Mesothelial cell of epicardium (in vitro differentiated cells): ENCODE measurements at places on chromosomes 11 and 22. TPM values are rescaled to one million over a fixed set of nuclear protein-coding genes. Genes with fewer than 3 reads are reported as not detected.

GRCh38 chr11:6170226-6170625, at the start of gene OR52B2:
TSS of gene OR52B2 (minus strand) at chr11:6170326. CDS start at chr11:6170326, 0 bp downstream.
- no peak for DNase-seq

CYB561A3 gene
- total RNA-seq, result 26.3 to 31.8 TPM (median 28.0 TPM) in 3 replicates

GRCh38 chr11:23233075-23233474, 372.8 kb upstream of the CCDC179 start:
- DNase-seq, result no peak

GRCh38 chr11:28618416-28618815, 510.2 kb downstream of the METTL15 start:
- DNase-seq, result no peak

E2F8 gene
- total RNA-seq, result 5.2 to 6.1 TPM (median 5.6 TPM) in 3 replicates

OR52H1 gene
- 0.73 to 1.6 TPM (median 1.3 TPM) in 3 replicates for total RNA-seq

GRCh38 chr22:47443836-47444745, 681.6 kb downstream of the TBC1D22A start:
- DNase-seq, result no peak

DNA sequence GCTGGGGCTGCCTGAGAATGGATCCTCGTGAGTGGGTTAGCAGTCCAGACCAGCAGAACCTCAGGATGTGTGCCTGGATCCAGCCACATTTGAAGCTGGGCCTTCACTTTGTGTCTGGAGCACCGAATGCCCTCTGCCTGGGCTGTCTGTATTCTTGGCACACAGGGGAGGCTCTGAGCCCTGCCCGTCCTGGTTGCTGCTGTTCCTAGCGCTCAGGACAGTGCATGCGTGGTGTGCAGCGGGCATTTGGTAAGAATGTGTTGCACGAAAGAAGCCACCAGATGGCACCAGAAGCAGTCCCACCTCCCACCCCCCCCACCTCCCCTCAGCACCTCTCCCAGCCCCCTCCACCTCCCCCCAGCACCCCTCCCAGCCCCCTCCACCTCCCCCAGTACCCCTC, 4.1 kb upstream of the MAPK11 start:
- DNase-seq, result no peak

DNA sequence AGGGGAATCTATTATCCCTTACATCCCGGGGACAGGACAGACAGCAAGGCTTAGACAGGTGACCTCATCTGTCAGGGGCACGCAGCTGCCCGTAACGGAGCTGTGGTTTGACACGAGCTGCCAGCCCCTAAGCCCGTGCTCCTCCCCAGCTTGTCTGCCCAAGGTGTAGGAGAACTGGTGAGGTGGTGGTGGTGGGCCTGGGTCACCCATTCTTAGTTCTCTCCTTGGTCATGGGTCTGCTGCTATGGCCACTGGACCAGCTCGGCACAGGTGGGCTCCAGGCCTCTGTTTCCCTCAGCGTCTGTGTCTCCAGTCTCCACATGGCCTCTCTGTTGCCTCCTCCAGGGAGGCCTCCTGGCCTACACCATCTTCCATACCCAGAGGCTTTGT, 5.4 kb downstream of the PARVG start:
- no peak for DNase-seq

GRCh38 chr11:111944139-111944538, 7.0 kb downstream of the DIXDC1 start:
- no peak for DNase-seq

KLHL35 gene
- 0.38 to 0.67 TPM (median 0.59 TPM) in 3 replicates for total RNA-seq

DNA sequence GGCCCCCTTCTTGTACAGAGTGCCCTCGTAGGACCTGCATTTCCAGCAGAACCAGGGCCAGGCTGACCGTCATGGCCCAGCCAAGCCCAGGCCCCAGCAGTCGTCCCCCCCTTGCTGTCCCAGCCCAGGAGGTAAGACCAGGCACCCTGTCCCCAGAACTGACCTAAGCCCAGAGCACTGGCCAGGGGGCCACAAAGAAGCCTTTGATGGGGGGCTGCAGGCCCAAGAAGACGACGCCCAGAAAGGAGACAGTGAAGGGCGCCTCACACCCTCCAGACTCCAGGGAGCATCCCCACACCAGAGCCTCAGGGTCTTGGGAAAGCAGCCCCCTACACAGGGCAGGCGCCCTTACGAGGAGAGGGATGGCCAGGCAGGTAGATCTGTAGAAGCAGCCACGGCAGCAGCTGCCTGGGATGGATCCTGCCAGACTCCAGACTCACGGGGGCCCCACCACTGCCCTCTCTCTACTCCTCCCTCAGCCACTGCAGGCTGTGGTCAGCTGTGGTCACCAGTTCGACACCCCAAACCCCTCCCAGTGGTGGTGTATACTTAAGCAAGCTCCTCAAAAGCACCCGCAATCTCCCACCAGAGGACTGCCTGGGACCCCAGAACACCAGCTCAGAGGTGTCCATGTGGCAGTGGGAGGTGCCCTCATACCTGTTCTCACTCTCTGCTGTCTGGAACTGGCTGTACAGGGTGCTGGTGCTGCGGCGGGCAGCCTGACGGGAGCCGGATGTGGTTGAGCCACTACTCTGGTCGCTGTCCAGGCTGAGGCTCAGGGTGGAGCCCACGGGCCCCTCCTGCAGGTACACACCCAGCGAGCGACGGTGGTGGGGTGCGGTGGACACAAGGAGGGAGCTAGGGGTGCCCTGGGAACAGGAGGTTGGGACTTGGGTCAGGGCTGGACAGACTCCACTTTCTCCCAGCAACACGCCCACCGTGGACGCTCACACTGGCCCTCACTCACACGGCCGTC, 27.0 kb downstream of the SBF1 start:
- DNase-seq, result no peak

GRCh38 chr11:20048246-20048645, 112.0 kb downstream of the DBX1 start:
- no peak for DNase-seq

MLC1 gene
- total RNA-seq, result 1.8 to 2.1 TPM (median 2.0 TPM) in 3 replicates

- DNase-seq, result no peak
Observed at GRCh38 chr11:20840341-20840740, 171.0 kb downstream of the NELL1 start.

GPR83 gene
- total RNA-seq, result 0.09 to 0.18 TPM (median 0.11 TPM) in 3 replicates

DNA sequence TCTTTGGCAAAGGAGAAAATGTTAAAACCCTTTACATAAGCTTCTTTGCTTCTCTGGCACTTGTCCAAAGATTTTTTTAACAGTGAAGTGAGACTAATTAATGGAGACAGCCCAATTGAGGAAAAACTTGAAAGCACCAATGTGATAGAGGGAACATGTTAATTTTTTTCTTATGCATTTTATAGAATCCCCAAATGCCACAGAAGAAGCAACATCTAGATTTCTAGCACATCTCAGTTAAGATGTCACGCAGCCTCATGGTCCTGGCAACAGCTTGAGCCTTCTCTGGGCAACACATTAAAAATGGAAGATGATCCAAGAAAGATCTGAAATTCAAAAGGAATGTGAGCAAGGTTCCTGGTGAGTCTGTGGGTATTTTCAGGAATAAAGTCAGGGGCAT, 48.5 kb downstream of the PACSIN2 start:
- DNase-seq, result no peak

DNA sequence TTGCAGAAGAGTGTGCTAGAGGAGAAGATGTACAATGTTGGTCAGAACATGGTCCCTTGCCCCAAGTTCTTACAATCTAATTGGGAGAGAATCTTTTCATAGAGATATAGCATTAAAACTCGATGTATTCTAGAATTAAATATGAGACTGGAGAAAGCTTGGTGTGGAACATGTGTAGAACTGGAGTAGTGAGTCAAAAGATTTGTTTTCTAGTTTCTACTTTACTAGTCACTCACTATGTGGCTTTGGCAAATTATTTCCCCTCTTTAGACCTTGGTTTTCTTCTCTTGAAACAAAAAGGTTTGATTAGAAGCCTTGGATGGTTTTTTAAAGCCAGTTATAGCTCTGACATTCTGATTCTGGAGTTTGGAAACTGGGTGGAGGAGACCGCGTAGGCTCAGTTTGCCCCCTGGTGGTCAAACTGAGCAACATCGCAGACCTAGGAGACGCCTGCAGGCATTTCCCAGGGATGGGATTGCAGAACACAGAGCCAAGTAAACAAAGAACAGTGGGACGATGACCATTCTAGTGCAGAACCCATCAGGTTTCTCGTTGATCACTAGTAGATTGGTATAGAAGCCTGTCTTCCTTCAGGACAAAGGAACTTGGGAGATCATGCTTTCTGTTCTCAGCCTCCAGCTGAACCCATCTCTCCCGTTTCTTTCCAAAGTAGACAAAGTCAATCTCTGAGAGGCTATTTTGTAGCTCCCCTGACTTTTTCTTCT, 8.5 kb upstream of the CHRDL2 start:
- no peak for DNase-seq

NEU3 gene
- total RNA-seq, result 12.0 to 13.6 TPM (median 12.9 TPM) in 3 replicates

DNA sequence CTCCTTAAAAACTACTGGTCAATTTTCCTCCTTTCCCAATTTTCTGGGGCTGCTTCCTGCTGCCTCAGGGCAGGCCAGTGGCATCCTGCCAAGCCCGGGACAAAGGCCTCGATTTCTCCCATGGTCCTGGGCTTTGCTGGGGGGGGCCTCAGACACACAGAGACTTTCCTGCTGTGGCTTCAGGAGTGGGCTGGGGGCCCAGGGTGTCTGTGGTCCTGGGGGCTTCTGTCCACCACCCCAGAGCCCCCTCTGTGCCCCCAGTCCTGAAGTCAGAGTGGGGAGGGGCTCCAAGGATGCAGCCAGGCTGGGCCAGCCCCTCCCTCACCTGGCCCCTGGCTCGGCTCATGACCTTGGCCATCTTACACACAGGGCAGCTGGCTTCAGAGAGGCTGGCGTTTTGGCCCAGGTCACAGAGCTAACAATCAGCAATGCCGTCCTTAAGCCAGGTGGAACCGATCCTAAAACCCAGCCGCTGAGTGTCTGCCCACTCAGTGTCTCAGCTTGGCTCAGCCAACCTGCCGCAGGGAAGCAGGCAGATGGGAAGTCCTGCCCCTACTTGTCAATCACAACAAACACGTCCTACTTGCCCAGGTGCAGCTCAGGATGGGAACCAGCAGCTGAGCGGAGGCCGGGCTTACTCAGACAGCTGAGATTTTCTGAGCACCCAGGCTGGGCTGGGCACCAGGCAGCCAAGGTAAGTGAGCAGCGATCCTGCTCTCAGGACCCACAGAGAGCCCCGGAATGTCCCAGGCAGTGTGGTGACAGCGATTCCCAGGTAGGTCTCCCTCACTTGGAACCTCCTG, 34.6 kb downstream of the OSBPL5 start:
- peak; percentile 16 for DNase-seq

- no peak for DNase-seq
Observed at GRCh38 chr22:46162771-46163556, 12.6 kb downstream of the PPARA start.

- no peak for DNase-seq
Observed at GRCh38 chr22:45026511-45026910, 16.7 kb upstream of the PHF21B start.

DNA sequence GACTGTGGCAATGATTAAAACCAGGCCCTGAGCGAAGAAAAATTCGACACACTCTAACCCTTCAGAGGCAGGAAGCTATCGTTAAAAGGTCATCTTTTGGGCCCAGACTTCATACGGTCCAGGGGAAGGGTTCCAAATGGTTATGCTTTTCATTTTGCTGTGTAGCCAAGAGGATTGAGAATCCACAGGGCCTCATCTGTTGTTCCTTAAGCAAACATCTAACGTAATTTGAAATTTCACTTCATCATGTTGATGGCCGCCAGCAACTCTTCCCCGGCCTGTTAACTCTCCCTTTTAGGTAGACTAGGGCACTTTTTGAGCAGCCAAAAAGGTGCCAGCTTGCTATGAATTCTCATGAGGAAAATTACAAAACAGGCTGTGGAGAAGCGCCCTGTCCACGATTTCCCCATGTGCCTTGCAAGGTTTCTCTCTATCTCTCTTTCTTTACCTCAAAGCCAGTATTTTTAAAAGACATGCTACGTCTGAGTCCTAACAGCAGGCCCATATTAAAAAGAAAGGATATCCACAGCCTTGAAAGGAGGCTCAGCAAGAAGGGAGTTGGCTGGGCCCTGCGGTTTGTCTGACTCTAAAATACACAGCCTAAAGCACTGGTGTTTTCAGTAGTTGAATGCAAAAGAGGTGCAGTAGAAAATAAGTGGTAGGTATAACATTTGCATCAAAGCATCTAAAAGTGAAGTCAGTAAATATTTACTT, 356.3 kb upstream of the NARS2 start:
- DNase-seq, result no peak

- no peak for DNase-seq
Observed at GRCh38 chr11:19938169-19938856, 222.0 kb downstream of the DBX1 start.

DNA sequence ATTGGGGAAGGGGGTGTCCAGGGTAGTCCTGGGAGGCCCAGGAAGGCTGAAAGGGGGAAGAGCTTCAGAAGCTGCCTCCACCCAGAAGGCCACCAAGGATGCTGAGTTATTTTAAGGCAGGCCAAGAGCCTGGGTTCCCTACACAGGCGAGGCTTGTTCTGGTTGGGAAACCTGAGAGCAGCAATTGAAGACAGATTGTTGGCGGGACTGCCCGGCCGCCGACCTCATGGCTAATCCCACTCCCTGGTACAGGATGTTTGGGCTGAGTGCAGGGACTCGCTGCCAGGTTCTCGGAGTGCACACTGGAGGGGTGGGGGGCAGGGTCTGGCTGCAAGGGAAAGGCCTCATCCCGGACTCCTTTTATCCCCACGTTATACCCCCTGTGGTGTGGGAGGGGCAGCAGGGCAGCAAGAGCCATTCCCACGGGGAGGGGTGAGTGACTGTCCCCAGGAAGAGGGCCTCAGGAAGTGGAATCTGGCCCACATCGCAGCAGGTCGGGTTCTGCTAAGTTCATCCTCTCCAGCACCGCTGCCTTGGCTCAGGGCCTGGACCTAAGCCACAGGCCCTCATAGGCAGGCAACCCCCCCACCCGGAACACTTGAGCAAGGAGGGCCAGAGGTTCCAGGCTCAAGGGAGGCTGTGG, 43.6 kb upstream of the PRR5 start:
- DNase-seq, result no peak

GRCh38 chr11:223884-224283, 12.3 kb downstream of the SIRT3 start:
- no peak for DNase-seq

DNA sequence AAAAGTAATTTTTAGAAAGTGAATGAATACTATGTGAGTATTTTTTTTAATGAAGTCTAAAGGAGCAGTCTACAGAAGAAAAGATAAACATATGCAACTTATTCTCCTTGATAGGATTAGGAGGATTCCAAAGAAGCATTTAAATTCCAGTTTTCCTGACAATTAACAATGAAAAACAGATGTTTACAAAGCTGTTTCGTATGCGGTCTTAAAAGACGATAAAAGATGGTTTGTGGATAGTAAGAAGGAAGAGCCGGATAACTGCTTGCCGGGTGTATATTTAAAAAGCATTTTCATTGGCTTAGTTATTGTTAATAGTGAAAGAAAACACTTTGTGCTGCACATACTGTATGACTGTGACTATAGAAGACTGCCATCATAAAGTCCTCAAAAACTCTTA, 120.0 kb upstream of the C11orf58 start:
- no peak for DNase-seq

LRRC32 gene
- total RNA-seq, result 37.9 to 44.4 TPM (median 43.2 TPM) in 3 replicates

ZNF215 gene
- total RNA-seq, result 2.8 to 3.9 TPM (median 3.0 TPM) in 3 replicates

TESMIN gene
- total RNA-seq, result 15.9 to 19.2 TPM (median 16.0 TPM) in 3 replicates

GRCh38 chr11:47631473-47631872, 10.9 kb downstream of the MTCH2 start:
- no peak for DNase-seq

MPZL2 gene
- 32.3 to 36.9 TPM (median 32.8 TPM) in 3 replicates for total RNA-seq
